IMR-90 (cell line): ENCODE measurements at places on chromosomes 13 and 19. TPM values are rescaled to one million over a fixed set of nuclear protein-coding genes. Genes with fewer than 3 reads are reported as not detected.
A peak's percentile ranks its signal among the peaks of the same experiment; 100 is the strongest.

The SKA3 gene
- 11.6 and 11.7 TPM in 2 replicates for polyA plus RNA-seq

- DNase-seq, result peak; percentile 87
Observed at GRCh38 chr19:751501-752341, 809 bp downstream of the MISP start.

GRCh38 chr13:26406791-26407190, 150.7 kb upstream of the WASF3 start:
- no peak for DNase-seq

DNA sequence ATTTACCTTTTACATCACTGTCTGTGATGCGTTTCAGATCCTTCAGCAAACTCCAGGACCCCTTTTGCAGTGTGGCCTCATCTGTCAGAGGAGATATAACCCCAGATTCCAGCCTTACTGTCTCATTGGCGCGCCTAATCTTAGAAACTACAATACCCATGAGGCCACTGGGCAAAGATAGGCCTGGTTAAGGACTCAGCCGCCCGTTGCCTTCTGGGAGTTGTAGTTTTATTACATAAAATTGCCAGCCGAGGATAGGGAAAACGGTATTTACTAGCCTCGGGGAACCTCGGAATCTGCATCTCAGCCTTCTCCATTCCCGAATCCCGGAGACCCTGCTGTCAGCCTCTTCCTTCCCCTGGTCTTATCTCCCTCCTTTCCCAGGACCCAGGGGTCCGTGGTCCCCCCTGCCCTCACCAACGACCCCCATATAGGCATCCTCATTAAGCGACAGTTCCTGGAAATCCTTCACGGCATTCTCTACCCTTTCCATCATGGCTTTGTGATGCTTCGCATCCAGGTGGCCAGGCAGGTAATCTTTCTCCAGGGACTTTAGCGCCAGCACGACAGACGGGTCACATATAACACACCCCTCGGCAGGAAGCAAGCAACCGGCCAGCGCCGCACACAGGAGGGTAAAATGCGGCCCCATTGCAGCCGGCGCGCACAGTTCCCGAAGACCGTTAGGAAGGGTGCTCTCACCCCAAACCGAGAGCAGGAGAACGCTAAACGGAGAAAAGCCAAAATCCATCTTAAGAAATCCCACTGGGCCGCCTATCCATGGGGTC, 1.3 kb downstream of the IZUMO1 start:
- peak; percentile 57 for DNase-seq

The F2RL3 gene
- 0.03 TPM in 1 of 2 replicates, not detected in the other for polyA plus RNA-seq

The KIR2DL1 gene
- polyA plus RNA-seq, result not detected in 2 replicates

The FLT1 gene
- polyA plus RNA-seq, result 4.4 and 4.5 TPM in 2 replicates

GRCh38 chr19:43628646-43629326, 9.4 kb upstream of the ZNF428 start:
- no peak for DNase-seq

The MCOLN1 gene
- 19.6 and 24.3 TPM in 2 replicates for polyA plus RNA-seq

DNA sequence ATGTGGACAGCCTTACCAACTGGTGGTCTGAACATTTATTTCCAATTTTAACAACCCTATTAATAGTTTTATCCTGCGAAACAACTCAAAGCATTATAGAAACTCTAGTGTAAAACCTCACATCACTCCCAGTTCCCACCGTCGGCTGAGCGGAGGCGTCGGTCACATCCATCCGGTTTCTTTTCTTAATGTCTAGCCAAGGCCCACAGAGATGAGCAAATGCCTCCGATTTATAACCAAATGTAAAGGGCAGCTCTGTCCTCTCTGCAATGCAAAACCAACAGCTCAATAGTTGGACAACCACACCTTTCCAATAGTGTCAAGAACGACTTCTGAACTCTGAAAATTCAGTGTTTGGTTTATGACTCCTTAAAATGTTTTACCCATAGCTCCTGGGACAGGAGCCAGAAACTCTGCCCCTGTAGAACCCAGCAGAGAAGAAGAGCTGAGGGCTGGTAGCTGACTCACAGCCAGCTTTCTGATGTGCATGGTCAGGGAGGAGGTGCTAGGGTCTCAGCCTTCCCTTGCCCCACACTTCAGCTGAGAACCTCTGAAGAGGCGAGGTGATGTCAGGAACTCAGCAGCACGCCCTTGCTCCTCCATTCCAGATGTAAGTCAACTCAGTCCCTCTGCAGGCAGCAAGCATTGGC, 90.2 kb upstream of the UQCRFS1 start:
- no peak for DNase-seq

DNA sequence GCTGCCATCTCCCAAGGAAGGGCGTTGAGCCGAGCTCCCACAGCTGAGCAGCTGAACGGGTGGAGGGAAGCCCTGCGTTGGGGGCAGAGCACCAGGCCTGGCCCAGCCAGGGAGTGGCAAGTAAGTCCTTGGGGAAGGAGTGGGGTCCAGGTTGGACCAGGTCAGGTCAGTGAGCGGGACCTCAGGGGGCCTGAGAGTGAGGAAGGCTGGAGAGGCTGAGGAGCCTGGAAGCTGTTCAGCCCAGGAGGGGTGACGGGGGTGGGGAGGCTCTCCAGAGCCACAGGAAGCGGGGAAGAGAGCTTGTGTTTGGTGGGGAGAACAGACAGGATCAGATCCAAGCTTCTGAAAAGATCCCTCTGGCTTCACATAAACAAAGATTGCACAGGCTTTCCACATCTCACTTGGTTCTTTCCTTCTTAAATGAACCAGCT, 55.4 kb upstream of the ATP12A start:
- no peak for DNase-seq

- no peak for DNase-seq
Observed at GRCh38 chr13:29476046-29476445, 119.4 kb downstream of the SLC7A1 start.

DNA sequence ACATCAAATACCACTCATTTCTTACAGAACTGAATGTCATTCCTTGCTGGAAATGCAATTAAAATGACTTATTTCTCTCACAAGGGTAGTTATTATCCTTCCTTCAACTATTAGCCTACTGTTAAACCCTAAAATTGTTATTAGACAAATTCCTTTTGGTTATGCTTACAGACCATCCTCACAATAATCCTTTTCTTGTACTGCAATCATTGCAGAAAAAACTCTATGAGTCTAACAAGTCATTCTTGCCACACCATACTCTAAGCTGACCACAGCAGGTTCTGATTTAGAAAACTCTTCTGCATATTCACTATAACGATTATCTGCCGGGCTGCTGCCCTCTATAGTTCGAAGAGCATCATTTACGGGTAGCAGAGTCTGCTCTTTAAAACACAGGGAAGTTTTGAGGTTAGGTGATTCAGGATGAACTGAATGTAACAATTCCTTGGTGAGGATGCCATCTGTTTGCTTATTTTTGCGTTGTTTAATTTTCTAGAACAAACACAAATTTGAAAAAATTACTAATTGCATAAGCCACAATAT, 38.2 kb downstream of the MTMR6 start:
- DNase-seq, result peak; percentile 43

DNA sequence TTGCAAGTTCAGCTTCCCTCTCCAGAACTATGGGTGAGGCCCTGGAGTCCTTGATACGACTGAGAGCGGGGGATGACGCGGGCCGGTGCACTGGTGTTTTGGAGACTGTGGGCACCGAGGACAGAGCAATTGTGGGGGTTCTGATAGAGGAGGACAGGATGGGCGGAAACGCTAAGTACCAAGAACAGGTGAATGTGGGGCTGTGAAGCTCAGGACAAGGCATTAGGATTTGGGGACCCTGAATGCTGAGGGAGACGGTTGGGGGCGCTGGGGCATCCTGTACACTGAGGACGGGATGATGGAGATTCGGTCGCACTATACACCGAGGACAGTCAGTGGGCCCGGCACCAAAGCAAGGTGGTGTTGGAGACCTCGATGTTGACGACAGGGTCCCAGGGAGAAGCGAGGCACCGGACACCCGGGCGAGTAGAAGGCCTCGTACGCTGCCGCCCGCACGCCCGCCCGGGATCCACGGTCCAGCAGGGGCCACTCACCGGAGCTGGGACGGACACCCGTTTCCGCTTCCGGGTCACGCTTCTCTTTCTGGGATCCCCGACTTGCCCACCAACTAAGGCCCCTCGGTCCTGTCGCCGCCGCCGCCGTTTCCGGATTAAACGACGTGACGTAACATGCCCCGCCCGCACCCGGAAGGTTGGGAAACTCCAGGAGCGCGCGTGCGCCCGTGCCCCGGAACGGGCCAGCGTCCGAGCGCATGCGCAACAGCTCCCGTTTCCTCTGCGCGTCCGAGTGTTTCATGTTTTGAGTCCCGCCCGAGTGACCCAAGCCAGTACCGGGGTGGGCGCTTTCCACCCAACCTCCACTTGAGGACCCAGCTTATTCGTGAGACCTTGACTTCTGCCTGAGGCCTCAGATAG, at the start of gene CHMP2A:
CHMP2A (minus strand) TSS at position 612 of the 875 bp plus-strand sequence. CDS start 893 bp downstream, outside the sequence.
- DNase-seq, result peak; percentile 95

DNA sequence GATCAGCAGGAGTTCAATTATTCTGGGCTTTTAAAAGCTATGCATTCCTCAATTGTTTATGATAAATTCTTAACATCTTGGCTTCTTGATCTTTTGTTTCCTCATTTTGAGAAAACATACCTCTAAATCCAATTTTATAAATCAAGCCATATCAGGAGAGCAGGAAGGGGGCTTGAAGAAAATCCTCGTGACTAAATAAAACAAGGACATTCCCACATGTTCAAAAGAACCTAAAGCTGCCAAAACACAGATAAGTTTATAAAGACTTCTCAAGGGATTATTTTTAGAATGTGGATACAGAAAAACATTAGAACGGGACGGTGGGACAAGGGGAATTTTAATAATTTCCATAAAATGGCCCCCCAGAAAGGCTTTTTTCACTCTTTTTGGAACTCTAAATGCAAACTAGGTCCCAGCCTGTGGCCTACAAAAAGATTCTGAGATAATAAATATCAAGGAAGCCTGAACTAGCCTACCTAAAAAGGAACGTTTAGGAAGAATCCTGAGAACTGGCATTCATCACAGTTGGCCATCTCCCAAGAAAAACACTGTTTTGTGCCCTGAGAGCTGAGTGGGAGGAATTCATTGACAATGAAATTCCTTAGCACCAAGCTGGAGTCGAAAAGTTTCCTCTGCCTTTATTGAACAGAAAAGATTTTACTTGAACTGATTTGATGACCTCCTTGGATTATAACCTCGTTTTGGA, 30.1 kb downstream of the ZAR1L start:
- DNase-seq, result peak; percentile 82

- no peak for DNase-seq
Observed at GRCh38 chr19:19744641-19745040, 11.7 kb upstream of the ZNF14 start.

- DNase-seq, result no peak
Observed at GRCh38 chr19:35162471-35163326, 8.2 kb downstream of the FXYD5 start.

- DNase-seq, result no peak
Observed at GRCh38 chr13:103762523-103762922, 696.3 kb upstream of the SLC10A2 start.

The PTH2 gene
- polyA plus RNA-seq, result not detected in 2 replicates

DNA sequence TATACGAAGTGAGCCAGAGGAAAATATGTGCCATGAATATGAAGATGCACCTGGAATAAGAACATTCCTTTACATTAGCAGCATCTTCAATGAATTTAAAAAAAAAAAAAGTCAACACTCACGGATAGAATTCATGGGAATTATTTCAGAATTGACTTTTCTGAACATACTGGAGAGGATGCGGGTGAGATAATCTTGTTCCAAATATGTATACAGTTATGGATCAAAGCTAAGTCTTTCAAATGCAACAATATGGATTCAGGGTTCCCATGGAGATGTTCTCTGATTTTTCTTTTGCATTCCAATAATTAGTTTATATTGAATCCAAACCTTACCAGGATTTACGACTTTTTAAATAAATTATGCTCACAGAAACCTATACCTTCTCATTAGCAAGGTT, 1660.7 kb downstream of the SLITRK1 start:
- DNase-seq, result no peak

DNA sequence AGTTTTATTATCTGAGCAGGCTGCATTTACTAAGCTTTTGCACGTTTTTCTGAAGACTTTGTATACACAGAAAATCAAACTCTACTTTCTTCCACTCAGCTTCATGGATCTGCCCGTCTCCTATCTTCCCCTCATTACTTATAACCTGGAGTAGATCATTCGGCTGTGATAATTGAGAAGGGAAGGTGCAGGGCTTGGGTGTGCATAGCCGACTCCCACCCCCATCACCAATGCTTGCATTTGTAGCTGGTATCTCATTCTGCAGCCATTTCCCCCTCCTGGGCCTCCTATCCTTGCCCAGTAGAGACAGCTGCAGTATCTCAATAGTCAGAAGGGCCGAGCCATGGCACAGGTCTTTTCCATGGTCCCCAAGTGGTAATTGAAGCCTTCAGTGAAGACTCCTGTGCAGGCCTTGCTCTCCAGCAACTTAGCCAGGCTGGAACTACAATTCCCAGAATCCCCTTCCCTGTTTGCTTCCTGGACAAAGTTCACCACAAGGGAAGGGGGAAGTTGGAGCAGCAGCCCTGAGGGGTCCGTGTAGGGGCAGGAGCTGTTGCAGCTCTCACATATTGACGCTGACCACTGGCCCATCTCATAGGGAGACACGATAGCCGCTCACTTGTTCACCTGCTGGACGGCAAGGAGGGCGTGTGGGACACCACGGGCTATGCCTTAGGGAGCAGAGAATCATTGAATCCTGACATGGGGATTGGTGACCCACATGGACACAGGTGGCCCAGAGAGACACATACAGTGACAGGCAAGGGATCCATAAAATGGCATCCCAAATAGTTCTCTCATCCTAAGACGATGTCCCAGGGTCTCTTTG, 2.1 kb upstream of the SIGLEC8 start:
- peak; percentile 7 for DNase-seq

The ADAT3 gene
- polyA plus RNA-seq, result 2.8 and 3.6 TPM in 2 replicates

The PRR36 gene
- 0.02 and 0.06 TPM in 2 replicates for polyA plus RNA-seq

- no peak for DNase-seq
Observed at GRCh38 chr19:31013384-31014020, 335.7 kb downstream of the TSHZ3 start.

DNA sequence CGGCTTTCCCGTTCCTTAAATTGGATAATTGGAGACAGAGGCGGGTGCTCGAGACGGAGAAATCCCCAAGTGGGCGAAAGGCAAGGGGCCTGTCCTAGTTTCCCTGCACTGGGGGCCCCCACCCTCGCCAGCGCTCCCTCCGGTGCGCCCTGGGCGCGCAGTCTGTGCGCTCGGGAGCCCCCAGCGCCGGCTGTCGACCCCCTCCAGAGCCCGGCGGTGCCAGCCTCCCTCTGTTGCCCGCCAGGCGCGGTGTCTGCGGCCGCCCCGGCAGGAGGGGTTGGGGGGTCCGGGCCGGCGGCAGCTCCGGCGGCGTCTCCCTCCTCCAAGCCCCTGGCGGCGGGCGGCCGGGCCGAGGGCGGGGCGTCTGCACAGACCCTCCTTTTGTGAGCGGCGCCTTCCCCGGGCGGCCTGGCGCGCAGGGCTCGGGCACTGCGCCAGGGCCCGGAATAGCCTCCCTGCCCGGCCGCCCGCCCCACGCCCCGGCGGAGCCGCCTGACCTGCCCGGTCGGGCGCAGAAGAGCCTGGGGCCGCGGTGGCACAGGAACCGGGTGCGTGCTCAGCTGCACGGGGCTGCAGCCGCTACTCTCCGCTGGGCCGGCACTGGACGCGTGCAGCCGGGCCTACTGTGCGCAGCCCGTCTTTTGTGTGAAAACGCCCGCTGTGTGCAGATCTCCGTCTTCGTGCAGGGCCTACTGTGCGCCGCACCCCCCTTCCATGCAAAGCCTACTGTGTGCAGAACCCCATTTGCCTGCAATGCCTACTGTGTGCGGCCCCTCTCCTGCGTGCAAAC, 13.2 kb downstream of the GADD45B start:
- no peak for DNase-seq

- no peak for DNase-seq
Observed at GRCh38 chr13:91101381-91101780, 246.1 kb upstream of the MIR17HG start.

GRCh38 chr19:35949131-35949530, 13.0 kb downstream of the LRFN3 start:
- DNase-seq, result no peak
